Activated CD4-positive, alpha-beta T cell treated with anti-CD3 and anti-CD28 coated beads, Interleukin-2, amount 50 U/mL, for 1 hour (primary cell): ENCODE measurements at places on chromosomes 1 and 21.

DNA sequence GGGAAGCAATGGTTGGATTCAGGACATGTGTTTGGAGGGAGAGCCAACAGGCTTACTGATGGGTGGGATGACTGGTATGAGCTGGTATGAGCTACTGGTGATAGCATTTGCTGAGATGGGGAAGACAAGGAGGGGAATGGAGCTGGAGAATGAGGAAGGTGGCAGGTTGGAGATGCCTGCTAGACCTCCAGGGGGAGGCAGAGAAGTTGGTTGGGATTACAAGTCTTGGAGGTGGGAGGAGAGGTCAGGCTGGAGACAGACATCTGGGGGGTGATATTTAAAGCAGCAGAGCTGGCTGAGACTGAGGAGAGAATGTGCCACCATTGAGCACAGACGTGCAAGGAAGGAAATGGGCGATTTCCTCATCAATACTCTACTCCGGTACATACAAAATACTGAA lies 31.8 kb upstream of the ENO1 start:
- DNase-seq, result no peak

DNA sequence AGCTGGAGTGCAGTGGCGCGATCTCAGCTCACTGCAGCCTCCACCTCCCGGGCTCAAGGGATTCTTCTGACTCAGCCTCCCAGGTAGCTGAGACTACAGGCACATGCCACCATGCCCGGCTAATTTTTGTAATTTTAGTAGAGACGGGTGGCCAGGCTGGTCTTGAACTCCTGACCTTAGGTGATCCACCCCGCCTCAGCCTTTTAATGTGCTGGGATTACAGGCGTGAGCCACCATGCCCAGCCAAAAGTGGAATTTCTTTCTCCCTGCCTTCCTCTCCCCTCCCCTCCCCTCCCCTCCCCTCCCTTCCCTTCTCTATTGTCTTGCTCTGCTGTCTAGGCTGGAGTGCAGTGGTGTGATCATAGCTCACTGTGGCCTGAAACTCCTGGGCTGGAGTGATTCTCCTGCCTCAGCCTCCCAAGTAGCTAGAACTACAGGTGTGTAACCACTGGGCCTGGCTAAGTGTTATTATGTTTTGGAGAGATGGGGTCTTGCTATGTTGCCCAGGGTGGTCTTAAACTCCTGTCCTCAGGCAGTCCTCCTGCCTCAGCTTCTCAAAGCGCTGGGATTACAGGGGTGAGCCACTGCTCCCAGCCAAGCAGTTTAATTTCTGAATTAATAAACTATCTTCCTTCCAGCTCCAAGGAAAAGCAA lies 10.0 kb upstream of the MACF1 start:
- no peak for DNase-seq

DNA sequence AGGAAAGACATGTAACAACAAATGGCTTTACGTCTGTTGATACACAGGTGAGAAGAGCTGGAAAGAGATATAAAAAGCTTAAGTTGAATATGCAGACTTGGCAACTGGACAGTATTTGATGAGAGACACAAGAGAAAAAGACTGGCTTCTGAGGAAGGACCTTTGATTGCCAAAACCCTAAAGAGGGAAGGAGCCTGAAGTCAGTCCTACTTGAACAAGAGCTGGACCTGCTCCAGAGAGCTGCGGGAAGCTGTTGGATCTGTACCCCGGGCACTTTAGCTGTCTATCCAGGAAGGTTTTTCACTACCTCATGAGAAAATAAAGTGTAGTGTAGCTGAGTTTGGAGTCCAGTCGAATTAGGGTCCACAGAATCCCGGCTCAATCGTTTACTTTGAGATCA lies 25.3 kb upstream of the LRRC8B start:
- no peak for DNase-seq

DNA sequence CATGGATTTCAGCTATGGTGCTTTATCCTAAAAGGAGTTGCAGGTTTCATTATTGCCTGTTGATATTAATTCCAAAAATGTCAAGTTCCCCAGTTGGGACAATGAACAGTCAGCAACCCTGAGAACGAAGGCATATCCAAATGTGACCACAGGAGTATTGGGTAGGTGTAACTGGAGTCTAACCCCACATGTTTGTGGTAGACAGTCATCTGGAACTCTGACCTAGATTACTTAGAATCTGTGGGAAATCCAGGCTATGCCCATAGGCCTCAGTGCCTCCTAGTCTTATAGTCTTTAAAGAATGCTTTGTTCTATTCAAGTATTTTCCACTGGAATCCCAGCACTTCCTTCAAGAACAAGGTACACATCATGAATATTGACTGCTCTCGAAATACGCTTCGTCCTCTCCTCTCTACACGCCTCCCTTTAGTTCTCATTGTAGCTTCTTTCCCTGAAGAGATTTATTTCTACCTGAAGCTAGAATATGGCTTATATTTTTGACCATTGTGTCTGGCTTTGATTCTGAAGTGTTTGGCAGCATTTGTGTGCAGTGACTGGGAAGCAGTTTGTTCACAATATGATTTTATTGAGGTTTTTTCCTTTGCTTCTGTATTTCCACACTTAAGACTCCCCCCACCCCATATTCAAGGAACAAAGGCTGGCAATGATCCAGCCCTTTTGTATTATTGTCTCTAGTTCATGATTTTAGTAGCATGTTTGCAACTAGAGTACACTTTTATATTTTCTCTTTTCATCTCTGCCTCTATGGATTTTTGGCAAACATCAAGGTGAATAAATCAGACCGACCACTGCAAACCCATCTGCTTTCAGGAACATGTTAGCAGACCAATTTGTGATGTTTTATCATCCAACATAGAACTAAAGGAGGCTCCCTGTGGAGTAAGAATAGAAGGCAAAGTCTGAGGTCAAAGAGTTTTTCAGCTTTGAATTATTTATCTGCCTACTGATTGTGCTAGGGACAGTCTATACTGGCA lies 178.6 kb downstream of the GPR52 start:
- no peak for DNase-seq

- DNase-seq, result no peak
Observed at GRCh38 chr1:10851024-10852013, 54.9 kb upstream of the CASZ1 start.
